ENCODE measurements at places on chromosomes 11 and 22.

DNA sequence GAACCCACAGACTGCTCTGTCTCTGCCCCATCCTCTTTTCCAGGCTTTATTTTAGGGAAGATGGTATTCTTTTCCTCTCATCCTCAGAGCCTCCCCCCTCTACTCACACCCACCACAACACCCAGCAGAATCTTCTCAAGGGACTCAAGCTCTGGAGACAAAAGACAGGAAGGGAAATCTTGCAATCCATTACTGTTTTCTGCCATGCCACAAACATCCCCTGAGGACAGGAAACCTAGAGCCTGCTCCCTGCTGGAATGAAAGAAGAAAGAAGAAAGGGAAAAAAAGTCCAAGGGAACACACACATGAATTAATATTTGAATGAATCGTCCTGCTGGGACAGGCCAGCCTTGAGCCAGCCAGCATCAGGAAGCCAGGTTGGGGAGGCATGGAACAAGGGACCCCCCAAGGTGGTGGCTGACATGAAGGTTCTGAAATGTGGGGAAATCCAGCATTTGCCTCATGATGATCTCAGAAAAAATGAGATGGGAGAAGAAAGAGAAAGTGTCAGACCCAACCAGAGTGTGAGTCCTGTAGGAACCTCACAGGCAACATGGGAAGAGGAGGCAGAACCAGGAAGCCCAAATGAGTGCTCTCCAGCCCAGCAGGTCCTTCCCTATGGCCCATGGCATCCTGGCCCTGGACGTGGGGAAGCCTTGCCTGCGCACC is 34.0 kb downstream of the SLCO2B1 start:
- DNase-seq, result no peak

GRCh38 chr11:103055221-103055890 is 36.6 kb downstream of the DCUN1D5 start:
- DNase-seq, result peak; percentile 66

GRCh38 chr22:35648066-35649025 is at the start of gene APOL6:
Gene APOL6, plus strand, starts transcription at chr22:35648446. Its CDS starts 7,980 bp downstream, at chr22:35656426.
- peak; percentile 75 for DNase-seq

DNA sequence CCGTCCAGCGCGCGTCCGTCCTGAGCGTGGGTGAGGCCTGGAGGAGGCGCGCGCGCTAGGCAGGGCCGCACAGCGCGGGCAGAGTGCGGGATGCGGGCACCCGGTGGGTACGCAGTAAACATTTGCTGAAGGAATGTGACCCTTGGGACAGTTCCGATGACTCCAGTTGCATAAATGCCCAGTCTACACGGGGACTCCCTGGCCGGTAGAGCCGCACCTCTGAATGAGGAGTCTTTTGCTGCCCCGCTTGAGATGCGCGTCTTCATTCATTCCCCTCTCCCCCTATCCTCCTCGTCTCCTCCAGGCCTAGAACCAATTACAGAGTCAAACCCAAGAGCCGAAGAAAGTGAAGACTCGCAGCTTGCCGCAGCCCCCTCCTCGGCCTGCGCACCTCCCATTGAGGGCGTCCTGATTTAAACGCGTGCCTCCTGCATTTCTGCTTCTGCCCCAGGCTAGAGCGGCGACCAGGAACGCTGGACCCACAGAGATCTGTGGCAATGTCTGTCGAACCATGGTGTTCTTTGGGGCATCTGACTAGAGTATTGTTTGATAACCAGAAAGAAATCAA is 729 bp upstream of the CHKB start:
- DNase-seq, result no peak

DNA sequence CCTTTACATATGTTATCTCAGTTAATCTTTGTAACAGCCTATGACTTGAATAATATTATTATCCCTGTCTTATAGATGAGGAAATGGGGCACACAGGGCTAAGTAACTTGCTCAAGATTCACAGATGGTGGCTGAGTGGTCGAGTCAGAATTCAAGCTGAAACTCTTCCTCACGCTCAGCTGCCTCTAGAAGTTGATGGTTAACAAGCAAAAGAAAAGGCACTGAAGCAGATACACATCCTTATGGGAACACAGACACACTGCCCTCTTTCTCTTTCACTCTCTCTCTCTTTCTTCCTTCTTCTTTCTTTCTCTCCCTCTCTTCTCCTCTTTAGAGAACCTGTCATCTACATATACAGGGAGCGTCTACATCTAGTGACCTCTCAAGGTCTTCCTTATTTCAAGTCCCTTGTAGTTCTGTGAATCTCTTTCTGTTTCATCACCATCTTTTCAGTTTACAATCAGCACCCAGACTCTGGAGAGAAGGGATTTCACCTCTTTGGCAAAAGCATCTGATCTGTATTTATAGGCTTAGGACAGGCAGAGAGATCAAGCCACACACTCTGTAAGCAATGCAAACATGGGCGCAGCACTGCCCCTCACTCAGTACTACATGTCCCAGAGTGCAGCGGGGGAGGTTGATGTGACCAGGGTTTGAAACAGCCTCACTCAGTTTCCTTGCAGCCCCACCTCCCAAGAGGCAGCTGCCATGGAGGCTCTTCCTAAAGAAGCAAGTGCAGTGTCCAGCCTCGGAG is 75.7 kb downstream of the GRAMD1B start:
- peak; percentile 26 for DNase-seq

- DNase-seq, result no peak
Observed at GRCh38 chr11:67199751-67200150, 66.5 kb upstream of the GRK2 start.

- DNase-seq, result no peak
Observed at GRCh38 chr11:74783241-74783871, 34.7 kb downstream of the RNF169 start.

DNA sequence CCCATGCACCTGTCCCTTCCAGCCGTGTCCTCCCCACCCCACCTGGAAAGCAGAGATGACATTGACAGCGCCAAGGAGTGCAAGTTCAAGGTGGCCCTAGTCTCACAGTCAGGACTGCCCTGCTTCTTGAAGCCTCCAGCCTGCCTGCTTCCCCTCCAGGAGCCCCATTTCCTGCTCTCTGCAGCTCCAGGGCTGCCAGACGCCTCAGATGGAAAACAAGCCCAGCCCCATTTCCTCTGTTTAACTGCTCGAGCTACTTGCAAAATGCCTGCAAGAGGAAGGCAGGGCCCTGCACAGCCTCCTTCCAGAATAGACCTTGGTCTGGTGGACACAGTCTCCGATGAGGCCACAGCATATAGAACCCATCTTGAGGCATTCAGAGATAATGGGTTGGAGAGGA is 5.0 kb upstream of the DGKZ start:
- DNase-seq, result peak; percentile 56

DNA sequence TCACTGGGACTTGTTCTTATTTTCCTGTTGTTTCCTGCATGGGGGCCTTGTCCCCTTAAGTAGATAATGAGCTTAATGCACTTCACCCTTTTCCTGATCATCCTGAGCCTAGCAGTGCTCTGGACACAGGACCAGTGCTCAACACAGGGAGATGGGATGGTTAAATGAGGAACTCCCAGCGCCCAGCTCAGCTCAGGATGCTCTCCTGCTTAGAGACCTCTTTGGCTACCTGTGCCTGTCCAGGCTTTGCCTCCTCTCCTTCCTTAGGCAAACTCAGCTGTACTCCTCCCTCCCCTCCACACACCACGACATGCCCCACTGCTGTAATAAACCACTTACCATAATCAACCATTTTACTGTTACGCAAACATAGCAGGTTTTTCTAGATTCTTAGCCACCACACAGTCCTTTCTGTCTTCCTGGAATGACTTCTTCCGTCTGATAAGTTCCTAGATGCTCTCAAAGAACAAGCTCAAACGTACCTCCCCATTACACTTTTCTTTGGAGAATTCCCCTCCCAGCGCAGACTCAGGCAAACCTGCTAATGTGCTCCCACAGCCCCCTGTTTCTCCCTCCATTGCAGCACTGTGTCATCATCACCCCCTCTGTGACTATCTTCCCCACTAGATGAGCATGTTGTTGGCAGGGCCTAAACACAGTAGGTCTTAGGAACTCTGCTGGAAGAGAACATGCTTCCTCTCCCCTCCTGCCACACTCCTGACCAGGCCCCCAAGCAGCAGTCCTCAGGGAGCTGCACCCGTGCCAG is 113.6 kb downstream of the MICAL2 start:
- peak; percentile 63 for DNase-seq

DNA sequence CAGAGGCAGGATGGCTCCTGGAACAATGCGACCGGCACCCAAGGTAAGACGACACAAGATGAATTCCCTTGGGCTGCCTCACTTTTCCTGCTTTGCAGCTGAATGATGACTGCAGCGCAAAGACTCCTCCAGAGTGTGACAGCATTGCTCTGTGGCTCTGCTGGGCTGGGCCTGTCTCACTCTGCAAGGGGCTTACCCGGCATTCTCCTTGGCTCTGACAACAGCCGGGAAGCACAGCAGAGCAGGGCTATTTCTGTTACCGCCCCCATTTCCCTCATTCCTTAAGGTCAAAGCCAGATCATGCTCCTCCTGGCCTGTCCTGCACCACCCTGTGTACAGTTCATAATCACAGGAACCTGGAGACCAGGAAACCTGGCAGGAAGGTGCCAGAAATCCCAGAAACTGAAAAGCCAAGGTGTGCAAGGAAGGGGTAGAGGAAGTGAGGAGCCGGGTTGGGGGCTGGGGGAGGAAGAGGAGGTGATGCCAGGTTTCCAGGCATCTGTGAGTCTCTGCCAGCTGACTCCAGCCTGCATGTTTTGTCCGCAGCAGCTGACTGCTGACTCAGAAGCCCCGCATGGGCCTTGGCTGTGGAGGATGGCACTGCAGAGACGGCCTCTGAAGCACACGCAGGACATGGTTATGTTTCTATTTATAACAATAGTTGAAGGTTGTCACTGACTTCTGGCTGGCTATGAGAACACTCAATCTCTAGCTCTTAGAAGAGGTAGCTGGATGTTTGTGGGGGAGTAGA is 113.6 kb downstream of the MICAL3 start:
- peak; percentile 81 for DNase-seq

DNA sequence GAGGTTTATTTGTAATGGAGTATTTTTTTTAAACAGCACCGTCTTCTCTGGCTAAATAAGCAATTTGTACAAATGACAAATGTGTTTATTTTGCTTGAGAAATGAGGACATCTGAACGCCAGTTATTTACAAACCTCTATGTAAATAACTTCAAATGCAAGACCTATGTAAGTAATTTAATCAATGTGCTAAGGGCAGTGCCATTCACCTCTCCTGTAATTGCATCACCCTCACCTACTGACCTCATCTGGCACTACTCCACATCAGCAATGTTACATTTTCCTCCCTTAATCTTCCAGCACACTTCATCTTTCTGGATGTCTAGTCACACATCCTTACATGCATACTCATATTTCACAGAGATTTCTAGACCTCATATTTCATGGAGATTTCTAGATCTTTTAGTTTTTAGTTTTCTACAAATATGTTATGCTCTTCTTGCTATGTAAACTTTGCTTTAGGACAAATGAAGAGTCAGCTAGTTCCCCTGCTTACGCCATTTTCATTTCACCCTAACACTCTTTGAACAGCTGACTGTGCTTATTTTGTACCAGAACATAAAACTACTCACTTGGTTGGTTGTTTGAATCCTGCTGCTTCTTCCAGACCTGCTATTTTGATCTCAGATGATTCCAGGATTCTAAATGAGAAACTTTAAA is 238.6 kb downstream of the GRM5 start:
- peak; percentile 17 for DNase-seq

- DNase-seq, result no peak
Observed at GRCh38 chr11:35647421-35648093, 15.0 kb upstream of the TRIM44 start.

- no peak for DNase-seq
Observed at GRCh38 chr22:23256171-23256932, 76.0 kb downstream of the BCR start.

DNA sequence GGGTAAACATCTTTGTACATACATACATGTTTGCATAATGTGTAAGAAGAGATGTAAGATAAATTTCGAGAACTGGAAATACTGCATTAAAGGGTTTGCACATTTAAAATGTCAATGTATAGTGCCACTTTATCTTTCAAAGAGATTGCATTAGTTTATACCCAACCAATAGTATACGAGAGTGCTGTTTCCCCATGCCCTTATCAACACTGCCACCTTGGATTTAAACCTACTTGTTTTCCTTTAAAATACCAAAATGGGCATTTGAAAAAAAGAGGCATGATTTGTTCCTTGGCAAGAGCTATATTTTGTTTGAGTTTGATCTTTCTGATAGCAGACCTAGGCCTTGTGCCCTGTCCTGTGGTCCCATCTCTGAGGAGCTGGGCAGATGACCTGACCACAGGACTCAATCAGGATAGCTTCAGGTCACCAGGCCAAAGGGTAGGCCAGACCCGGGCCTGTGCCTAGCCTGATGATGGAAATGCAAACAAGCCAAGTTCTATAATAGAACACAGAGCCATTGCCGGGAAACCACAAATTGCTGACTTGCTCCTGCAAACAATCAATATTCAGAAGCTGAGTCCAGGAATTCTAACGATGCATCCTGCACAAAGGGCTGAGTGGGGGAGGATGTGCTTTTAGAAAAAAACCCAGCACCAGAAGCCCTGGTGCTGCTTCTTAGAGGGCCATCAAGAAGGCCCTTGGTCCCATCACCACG is 16.9 kb upstream of the ALG8 start:
- peak; percentile 17 for DNase-seq

DNA sequence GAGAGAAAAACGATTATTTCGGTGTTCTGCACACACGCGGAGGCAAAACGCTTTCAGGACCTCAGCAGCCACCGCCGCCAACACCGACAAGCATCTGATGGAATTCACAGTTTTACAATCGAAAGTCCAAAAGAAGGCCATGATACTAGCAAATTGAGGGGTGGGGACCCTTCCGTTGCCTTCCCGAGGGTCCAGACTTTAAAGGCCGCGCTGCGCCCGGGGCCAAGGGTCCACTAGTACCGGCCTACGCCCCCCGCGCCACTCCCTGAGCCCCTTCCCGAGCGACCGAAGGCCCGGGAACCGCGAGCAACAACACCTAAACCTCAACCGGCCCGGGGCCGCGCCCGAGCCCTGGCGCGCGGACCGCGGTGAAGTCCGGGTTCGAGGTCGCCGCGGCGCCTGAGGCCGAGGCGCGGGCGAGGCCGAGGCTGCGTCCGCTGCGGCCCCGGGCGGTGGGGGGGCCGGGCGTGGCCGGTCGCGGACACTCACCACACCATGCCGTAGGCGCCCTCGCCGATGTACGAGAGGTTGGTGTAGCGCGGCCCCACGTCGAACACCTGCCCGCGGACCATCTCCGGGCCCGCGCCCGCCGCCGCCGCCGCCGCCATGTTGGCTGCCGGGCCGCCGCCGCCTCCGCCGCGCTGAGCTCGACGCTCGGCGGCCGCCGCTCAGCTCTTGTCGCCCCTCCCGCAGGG is 465 bp downstream of the MAPK1 start:
- peak; percentile 13 for DNase-seq

DNA sequence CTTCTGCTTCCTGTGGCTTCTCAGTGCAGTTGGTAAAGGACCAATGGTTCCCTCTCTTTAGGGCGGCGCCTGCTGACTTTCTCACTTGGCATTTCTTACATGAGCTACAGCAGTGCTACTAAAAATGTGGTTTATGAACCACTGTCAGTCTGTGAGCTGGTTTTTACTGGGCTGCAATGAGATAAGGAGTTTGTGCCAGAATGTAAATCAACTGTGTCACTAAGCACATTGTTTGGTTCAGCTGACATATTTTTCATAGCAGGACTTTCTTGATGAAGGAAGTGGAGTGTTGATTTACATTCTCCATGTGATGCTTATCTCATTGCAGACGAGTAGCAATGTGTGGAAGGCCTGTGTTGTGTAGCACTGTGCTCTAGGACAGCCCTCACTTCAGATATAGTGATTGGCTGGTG is 463.3 kb downstream of the SOX6 start:
- DNase-seq, result peak; percentile 41

- no peak for DNase-seq
Observed at GRCh38 chr22:21760640-21761039, 25.0 kb upstream of the YPEL1 start.

GRCh38 chr11:70464509-70465361 is 66.4 kb downstream of the CTTN start:
- no peak for DNase-seq

GRCh38 chr11:89347071-89347470 is 144.1 kb downstream of the NOX4 start:
- peak; percentile 8 for DNase-seq

Data from hepatocyte (in vitro differentiated cells).